Stimulated activated CD8-positive, alpha-beta memory T cell treated with anti-CD3 and anti-CD28 coated beads, Interleukin-4, amount 100 ng/mL, for 24 hours (primary cell): ENCODE measurements at places on chromosomes 6 and 20.

DNA sequence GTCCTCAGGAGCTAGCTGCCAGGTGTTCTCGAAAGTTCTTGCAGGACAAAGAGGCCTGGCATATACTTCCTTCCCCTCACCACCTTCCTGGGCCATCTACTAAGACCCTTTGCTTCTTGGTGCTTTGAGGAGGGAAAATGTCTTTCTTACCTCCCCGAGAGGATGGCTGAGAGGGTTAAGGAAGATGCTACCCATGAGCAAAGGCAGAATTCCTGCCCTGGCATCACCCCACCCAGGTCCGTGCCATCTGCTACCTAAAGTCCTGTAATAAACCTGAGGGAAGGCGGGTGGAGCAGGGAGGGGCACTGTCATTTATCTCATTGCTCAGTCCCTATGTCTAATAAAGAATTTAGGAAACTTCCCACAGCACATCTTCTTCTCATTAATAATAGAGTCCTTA, 16.2 kb downstream of the GFOD1 start:
- no peak for DNase-seq

GRCh38 chr6:73121421-73121993, 103.8 kb downstream of the KHDC1L start:
- no peak for DNase-seq

DNA sequence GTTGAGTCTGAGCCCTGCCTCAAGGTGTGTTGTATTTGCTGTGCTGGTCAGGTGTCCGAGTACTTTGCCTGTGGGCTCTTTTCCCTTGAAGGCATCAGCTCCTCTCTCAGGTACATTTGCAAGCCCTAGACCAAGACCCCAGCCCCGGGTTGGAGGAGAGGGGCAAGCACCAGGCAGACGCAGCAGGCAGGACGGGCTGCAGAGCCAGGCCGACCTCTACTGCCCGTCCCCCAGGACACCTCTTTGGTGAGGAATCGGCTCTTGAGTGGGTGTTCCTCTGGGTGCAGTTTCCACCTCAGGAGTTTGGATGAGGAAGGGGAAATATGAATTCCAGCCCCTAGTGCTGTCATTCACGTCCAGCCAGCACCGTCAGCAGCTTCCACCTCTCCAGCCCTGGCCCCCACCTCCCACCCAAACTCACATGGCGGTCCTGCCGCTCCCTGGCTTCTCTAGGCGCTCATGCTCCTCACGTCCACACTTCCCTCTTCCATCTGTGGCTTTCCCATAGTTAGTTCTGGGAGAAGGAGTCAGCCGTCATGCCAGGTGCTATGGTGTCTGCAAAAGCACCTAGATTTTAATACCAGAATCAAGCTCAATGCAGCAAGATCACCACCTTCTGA, 183.9 kb downstream of the DLL1 start:
- no peak for DNase-seq

- DNase-seq = no peak
Observed at GRCh38 chr6:3910106-3910663, 61.0 kb downstream of the FAM50B start.

GRCh38 chr6:152338335-152339125, 298.6 kb downstream of the SYNE1 start:
- peak; percentile 35 for DNase-seq

- DNase-seq = no peak
Observed at GRCh38 chr20:57672953-57673575, 36.8 kb downstream of the PMEPA1 start.

DNA sequence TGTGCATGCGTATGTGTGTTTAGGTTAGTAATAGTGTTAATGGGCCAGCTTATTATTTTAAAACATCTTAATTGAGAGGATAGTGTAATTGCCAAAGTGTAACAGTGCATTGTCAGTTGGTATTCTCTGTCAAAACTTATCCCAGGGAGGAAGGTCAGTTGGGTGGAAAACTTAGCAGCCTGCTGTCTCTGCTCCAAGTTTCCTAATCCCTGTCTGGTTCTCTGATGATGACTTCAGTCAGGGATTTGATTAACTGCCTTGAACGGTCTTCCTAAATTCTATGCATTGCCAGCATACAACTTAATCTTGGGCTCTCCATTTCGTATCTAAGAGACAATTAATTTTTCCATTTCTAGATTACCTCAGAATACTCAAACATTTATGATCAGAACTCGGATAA, 51.1 kb downstream of the L3MBTL3 start:
- DNase-seq = no peak

GRCh38 chr6:42372699-42373098, 79.0 kb downstream of the TRERF1 start:
- DNase-seq = no peak

- no peak for DNase-seq
Observed at GRCh38 chr6:156359912-156360311, 417.3 kb upstream of the ARID1B start.

GRCh38 chr6:35280903-35281302, 16.7 kb upstream of the DEF6 start:
- DNase-seq = no peak

GRCh38 chr6:131549811-131550210, 23.2 kb upstream of the ARG1 start:
- no peak for DNase-seq

DNA sequence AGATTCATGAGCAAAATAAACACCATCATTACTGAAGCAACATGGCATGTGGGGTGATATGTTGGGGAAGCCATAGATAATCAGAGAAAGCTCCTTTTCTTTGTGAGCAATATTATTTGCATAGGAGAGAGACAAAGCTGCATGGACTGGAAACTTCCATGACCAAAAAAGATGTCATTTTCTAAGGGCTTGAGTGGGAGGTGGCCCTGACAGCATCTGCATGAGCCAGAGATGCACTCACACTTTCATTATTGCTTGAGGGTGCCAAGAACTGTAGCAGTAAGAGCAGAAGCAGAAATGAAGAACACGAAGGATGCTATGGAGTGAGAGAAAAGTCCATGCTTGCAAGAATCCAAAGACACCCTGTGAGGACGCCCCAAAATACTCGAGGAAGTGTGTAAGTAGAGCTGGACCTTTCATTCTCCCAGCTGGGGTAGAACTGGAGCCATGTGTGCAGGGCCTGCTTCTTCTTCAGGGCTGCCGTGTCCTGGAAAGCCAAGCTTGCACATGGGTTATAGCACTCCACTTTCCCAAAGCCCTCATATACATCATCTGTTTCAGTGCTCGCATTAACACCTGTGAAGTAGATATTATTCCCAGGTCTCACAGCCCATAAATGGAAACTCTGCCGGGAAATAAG, 851.2 kb downstream of the DHX35 start:
- no peak for DNase-seq

- no peak for DNase-seq
Observed at GRCh38 chr20:44495257-44495656, 19.6 kb downstream of the TTPAL start.
